ENCODE measurements at places on chromosomes 2 and 18. TPM values are rescaled to one million over a fixed set of nuclear protein-coding genes. Genes with fewer than 3 reads are reported as not detected.

DAPL1 gene
- total RNA-seq, result not detected

DNA sequence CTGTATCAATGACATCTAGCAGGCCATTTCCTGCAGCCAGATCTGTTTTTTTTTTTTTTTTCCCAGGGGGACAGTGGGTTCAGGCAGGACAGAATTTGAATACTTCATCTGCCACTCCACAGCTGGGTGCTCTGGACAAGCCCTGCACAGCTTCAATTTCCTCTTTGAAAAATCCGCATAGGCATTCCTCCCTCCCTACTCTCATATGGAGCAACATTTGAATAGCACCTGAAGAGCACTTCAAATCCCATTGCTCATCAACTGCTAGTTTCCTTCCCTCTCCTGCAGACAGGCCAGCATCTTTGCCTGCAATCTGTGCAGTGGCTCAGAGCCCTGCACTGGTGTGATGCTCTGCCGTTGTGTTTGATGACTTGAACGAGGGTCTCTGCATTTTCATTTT lies 326.3 kb downstream of the TSN start:
- no peak for DNase-seq

- no peak for DNase-seq
These were observed 22.9 kb downstream of the MARCHF4 start for GRCh38 chr2:216349366-216349765.

- DNase-seq, result peak; percentile 72
These were observed 119.3 kb upstream of the RBBP8 start for GRCh38 chr18:22813648-22814328.

DNA sequence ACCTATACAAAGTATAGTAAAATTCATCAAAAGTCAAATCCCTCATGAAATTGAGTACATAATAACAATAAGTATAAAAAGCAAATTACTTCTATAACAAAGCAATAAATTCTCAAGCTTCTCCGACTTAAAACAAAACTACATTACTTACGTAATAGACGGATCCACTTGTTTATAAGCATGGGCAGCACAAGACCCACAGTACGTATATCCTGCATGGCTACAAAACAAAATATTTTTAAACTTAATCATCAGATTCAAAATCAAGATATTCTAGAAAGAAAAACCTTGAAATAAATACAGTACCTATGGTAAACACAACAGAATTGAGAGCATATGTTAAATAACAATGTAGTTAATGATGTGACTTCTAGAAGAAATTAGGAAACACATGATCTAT lies 78.9 kb downstream of the MEMO1 start:
- no peak for DNase-seq

DNA sequence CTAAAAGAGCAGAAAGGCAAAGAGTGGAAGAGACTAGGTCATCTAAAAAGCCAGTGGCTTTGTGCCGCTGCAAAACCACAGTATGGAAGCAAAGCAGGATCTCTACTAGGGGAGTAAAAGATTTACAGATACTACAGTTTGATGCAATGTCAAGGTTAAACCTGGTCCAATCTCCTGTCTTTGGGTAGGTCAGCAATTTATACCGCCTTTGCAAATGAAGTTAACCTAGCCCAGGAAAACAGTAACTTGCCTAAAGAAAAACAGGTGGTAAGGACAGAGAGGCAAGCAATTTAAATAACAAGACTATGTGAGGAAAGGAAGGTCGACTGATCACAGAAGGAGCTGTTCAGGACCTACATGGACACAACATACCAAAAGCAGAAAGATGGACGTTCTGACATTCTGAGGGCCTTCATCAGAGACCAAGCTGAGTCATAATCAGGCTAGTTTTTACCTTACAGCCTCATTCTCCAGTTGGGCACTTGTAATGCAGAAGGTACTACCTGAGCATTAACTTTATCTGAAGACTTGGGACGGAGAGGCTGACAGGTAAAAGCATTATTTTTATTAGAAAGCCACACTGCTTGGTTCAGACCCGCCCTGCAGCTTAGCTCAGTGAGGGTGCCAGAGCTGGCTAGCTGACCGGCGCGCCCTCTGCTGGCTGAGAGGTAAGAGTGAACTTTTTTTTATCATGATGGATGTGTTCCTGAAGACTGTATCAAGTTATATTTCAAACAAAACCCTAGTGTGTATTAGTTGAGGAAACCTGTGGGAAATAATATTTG lies 15.9 kb downstream of the CDKL4 start:
- DNase-seq, result peak; percentile 77

FARP2 gene
- 41.0 TPM for total RNA-seq

DNA sequence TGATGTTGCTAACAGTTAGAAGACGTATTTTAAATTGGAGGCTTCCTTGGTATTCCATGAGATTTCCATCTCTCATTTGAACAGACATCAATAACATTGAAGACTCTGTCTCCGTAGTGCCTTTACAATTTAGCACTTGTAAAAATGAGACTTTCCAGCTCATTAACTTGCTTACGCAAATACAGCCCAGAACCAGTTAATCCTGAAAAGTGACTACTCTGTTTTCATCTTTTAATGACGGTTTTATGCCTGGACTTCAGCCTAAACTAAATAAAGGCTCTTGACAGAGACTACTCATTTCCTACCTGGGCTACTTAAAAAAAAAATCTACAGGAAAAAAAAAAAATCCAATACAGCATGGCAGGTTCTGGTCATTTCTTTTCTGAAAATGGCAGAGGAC lies 148.6 kb downstream of the LRATD1 start:
- DNase-seq, result no peak

Measured in fibroblast of the aortic adventitia (primary cell).